Adrenal gland (tissue), 19 donors: ENCODE measurements at places on chromosomes 2 and 18. TPM values are rescaled to one million over a fixed set of nuclear protein-coding genes. Genes with fewer than 3 reads are reported as not detected.

The GAL3ST2 gene
- total RNA-seq: not detected

- DNase-seq: no peak
Measured at GRCh38 chr18:6031002-6031401, 135.7 kb upstream of the TMEM200C start.

The CERKL gene
- total RNA-seq: not detected

DNA sequence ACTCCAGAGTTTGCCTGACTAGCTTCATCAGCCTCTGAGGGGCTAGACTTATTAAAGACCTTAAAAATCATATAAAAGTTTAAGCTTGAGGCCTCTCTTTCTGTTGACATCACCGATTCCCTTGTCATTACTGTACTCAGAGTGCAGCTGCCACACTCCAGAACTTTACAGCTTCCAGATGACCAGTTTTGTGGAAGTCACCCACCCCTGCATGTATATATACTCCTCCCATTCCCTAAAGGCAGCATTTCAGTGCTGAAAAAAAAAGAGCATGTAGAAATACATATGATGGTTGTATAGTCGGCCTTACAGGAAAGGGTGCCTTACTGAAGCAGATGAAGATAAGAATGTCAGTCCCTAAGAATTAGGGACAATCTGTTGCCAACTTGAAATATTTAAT lies 117.3 kb downstream of the FEZ2 start:
- no peak for DNase-seq

The ASPRV1 gene
- 1.3 TPM for total RNA-seq
